ENCODE measurements at places on chromosomes 3 and 15.

DNA sequence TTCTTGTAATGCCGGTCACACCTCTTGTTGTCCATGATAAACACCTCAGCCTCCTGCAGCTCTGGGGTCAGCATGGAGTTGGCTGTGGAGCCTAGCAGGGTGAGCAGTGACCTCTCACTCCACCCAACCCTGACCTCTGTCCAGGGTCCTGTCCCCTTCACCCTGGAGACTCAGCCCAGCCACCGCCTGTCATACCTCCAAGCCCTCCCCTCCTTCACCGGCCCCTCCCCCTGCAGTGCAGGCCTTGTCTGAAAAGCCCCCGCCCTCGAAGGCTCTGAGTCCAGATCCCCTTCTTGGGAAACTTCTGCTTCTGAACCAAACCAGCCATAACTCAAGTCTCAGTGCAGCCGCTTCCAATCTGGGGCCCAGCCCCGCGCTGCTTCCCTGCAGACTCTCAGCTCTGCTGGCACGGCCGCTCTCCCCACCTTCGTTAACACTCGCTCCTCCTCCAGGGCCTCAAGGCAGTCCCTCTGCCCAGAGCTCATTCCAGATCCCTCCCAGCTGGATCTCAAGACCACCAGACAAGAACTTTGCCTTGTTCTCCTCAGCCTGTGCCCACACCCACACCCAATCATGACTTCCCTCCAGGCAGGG is 25.4 kb upstream of the PRSS50 start:
- no peak for DNase-seq

GRCh38 chr3:41035456-41036022 is 163.8 kb upstream of the CTNNB1 start:
- DNase-seq, result no peak

DNA sequence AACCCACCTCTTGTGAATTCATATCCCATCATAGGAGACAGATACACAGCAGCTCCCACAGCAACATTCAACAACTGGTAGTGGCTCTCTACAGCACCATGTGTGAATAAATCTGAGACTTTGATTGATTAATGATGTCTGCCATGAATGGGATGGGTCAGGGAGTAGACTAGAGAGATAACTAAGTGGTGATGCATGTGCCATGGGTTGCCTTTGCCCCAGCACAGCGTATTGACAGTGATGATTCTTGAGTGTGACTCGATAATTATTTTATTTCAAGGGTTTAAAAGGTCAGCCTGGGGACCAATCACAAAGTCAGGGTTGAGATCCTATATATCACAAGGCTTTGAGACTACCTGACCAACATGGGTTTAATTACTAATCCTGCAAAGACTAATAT is 295.9 kb downstream of the PTPRG start:
- DNase-seq, result no peak

DNA sequence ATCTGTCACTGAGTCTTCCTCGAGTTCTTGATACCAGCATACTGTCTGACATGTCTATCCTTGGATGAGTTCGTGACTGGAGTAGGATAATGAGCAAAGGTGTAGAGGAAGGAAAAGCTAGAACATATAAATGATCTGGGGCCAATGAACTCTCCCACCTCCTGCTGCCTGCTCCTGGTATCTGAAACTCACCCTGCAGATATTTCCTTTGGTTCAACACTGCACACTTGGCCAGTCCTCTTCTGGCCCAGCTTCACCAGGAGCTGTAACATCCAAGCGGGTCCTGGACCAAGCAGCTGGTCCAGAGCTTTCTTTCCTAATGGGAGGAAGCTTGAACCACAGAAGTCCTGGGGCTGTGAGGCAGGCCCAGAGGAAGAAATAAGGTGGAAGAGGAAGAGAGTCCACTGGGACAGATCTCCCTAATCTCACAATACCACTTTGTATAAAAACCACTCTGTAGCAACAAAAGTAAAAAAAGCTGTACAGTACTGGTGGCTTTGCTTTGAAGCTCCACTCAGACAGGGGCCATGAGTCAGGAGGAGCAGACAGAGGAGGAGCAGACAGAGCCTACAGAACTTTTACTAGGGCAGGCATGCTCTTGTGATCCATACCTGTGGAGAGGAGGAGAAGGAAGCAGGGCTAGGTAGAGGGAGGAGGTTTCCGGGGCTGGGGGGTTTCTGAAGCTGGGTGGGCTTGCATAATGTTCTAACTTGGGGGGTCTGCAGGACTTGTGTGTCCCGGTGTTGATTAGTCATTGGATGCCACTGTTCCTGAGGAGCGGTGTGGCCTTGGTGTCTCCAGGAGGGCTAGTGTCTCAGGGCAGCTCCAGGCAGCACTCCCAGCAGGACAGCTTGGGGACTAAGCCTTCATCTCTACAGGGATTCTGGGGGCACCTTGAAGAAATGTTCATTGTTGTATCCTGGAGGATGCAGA is 166.9 kb downstream of the ABHD5 start:
- DNase-seq, result no peak

- no peak for DNase-seq
These were observed 33.1 kb downstream of the CEP152 start for GRCh38 chr15:48777645-48778330.

- DNase-seq, result no peak
These were observed 201.9 kb upstream of the STRIT1 start for GRCh38 chr3:155495387-155495786.

- no peak for DNase-seq
These were observed 33.3 kb downstream of the PLD1 start for GRCh38 chr3:171776839-171777583.

DNA sequence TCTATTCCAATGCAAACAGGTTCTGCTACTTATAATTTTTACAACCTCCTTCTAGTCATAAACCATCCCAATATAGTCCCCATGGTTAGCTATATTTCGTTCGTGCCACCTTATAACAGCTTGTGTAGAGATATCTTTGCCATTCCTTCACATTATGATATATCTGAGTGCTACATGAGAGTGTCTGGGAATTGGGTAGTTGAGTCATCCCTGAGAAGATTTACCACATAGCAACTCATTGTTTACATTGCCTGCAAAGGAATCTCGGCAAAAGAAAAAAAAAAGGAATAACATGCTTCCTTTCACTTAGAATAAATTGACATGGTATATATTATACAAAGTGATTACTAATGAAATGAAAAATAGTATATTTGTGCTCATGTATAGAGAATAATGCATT is 86.0 kb upstream of the VGLL3 start:
- DNase-seq, result no peak

GRCh38 chr15:29538044-29538443 is 268.4 kb upstream of the NSMCE3 start:
- no peak for DNase-seq

- DNase-seq, result no peak
These were observed 436.4 kb downstream of the NAALADL2 start for GRCh38 chr3:175295248-175296130.

DNA sequence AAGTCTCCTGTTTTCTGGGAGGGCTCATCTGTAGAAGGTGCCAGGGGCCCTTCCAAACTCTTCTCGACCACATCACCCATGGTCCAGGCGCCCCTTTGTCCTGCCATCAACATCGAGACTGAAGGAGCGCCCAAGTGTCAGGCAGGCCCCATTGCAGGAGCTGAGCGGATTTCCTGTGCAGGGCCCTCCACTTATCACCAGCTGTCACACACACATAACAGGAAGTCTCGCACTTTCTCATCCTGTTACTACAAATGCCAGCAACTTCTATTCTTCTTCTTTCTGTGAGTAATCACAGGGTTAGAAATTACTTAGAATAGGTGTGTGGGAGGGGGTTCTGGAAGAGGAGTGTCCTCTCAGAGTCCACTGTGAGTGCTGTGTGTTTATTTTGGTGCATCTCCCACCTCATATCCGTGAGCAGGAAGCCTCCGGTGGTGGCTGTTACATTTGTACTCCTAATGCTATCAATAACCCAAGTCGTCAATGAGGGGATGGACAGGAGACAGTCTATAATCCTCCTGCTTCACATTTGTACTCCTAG is at the start of gene KLHL6:
Gene KLHL6 (minus strand): TSS at position 166 of the 541 bp plus-strand sequence. CDS start 53 bp downstream, at position 113.
- peak; percentile 44 for DNase-seq

GRCh38 chr15:84649706-84650105 is 4.4 kb downstream of the WDR73 start:
- DNase-seq, result no peak

DNA sequence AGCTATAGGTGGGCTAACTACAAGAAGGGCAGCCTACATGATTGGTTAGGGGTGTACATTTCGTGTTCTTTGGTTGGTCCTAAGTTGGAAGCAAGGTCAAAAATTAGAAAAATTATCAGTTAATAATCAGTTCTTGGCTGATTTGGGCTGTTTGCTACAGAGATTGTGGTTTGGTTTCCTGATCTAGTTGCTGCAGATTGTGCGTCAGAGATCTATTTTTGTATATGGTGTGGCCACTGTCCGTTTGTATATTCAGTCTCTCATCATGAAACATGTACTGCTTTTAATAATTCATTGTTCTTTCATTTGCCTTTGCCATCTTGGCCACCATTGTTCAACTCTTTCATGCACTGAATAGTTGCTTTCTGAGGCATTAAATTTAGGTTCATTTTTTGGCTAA is 80.9 kb downstream of the LRRC3B start:
- no peak for DNase-seq

DNA sequence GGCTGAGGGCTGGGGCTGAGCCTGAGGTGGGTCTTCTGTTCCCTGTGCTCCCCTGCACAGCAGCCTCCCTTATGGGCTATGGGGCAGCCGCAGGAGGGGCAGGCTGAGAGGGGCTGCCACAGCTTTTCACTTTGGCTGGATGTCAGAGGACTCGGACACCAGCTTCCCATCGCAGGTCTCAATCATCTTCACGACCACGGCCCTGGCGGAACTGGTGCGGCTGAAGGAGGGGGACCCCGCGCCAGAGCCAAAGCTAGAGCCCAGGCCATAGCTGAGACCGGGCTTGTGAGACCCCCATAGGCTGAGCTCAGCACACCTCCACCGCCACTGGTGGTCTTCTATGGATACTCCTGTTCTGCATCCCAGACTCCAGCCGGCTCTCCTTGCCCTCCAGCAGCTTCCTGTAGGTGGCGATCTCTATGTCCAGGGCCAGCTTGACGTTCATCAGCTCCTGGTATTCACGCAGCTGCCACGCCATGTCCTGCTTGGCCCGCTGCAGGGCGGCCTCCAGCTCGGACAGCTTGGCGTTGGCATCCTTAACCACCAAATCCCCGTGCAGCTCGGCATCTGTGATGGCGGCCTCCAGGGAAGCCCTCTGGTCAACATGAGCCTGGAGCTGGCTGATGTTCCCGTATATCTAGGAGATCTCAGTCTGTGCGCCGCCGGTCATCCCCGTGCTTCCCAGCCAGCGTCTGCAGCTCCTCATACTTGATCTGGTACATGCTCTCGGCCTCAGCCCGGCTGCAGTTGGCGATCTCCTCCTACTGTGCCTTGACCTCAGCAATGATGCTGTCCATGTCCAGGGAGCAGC is 181.7 kb upstream of the SYNPR start:
- DNase-seq, result no peak

DNA sequence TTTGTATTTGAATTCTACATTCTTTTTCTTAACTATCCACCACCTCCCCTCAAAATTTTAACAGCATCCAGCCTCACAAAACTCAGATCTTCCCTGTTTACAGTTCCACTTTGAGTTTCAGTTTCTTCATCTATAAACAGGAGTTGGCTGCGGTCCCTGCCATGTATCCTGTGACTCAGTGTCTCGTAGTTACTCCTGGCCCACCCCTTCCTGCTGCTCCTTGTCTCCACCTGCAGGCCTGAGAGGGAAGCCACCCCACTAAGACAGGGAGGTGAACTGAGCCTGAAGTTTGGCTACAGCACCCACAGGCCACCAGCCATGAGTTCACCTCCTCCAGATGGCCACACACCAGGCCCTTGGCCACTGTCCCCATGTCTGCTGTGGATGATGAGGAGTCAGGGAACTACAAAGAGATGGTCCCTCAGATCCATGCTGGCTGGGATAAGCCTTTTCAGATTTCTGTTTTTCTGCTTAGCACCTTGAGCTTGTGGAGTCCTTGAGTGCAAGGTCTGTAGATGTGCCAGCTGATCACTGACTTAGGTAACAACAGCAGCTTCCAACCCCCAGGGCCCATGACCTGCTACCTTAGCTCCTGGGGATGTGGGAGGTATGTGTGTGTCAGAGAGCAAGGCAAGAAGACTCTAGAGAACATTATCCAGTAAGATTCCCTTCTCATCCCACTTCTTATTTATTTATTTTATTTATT is 37.5 kb downstream of the CD86 start:
- no peak for DNase-seq

DNA sequence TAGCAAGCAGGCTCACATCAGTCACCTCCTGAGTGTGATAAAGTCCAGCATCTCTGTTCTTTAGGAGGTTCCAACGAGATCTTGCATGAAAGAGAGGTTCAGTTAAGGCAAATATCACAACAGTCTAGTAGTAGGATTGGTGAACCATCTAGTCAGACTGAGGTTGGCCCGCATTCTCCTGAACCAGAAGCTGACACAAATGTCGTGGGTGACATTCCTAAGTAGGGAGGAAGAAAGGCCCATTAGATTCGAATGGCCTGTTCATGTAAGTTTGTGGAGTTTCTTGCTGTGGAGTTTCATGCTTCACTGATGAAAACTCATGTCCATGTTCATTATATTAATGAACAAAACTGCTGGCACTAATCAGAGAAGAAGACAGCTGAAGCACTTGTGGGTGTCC is 66.7 kb upstream of the XCR1 start:
- DNase-seq, result no peak

DNA sequence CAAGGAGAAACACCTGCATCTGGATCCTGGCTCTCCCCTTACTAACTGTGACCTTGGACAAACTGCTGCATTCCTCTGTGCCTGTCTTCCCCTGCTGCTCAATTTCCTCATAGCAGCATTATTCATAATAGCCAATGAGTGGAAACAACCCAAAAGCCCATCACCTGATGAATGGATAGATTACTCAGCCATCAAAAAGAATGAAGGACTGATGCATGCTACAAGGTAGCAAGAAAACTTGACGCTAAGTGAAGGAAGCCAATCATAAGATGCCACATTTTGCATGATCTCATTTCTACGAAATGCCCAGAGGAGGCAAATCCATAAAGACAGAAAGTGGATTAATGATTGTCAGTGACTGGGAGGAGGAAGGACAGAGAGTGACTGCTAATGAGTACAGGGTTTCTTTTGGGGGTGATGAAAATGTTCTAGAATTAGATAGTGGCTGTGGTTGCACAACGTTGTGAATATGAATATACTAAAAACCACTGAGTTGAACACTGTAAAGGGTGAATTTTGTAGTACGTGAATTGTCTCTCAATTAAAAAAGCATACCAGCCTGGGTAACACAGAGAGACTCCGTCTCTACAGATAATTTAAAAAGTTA is 11.2 kb downstream of the IGDCC4 start:
- no peak for DNase-seq

DNA sequence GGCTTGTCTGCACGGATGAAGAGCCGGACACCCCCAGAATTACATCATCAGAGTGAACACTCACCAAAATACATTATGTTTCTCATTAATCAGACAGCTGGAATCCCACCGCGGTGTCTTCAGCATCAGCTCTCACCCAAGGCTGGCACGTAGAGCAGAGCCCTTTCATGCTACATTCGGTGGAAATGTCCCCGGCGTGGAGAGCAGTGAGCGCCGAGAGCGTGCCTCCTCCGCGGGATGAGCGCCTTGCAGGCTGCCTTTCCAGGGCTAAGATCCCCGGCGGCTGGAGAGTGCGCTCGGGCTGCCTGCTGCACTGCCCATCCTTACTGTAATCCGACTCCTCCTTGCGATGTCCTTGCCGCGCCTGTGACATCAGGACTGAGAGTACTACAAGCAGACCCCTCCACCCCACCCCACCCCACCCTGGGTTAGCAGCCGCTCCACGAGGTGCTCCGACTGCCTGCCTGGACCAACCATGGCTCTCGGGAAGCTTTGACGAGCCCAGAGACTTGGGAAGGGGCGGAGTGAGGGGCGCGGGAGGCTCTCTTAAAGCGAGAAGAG is at the start of gene ZNF385D:
Gene ZNF385D (minus strand): TSS at position 380 of the 561 bp plus-strand sequence. CDS start 294 bp downstream, at position 86.
- no peak for DNase-seq

- DNase-seq, result no peak
These were observed 11.4 kb downstream of the KLF15 start for GRCh38 chr3:126345641-126346460.

- no peak for DNase-seq
These were observed 30.7 kb downstream of the ARIH2 start for GRCh38 chr3:48949376-48949717.

Measured in T-helper 1 cell (primary cell).